Smooth muscle cell of the brain vasculature (primary cell): ENCODE measurements at places on chromosomes 7 and 10.
A peak's percentile ranks its signal among the peaks of the same experiment; 100 is the strongest.

DNA sequence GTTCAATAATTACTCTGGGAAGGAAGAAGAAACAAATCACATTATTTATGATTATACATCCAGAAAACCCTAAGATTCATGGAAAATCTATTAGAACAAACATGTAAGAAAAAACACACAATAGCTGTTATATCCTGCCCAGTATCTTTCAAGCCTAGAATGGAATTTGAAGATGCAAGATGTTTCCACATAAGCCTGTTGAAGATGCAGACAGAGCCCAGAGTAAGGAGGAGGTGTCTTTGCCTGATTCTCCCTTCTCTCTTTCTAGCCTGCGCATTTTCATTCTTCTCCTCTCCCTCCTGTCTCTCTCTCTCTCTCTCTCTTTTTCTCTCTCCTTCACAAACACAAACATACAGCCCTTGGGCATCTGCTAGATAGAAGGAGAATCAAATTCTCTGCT, 170.1 kb upstream of the INHBA start:
- DNase-seq = no peak

GRCh38 chr10:50610368-50610767, 13.4 kb downstream of the SGMS1 start:
- no peak for DNase-seq

- DNase-seq = no peak
Measured at GRCh38 chr7:50266635-50267386, 37.7 kb upstream of the IKZF1 start.

- DNase-seq = no peak
Measured at GRCh38 chr7:41197769-41198168, 505.1 kb downstream of the INHBA start.

- no peak for DNase-seq
Measured at GRCh38 chr7:127047521-127047920, 205.2 kb downstream of the GRM8 start.

GRCh38 chr7:133484086-133484485, 231.2 kb downstream of the EXOC4 start:
- no peak for DNase-seq

GRCh38 chr10:2414039-2414438, 653.3 kb upstream of the PFKP start:
- DNase-seq = no peak

- DNase-seq = no peak
Measured at GRCh38 chr7:155193716-155194115, 104.0 kb upstream of the INSIG1 start.

DNA sequence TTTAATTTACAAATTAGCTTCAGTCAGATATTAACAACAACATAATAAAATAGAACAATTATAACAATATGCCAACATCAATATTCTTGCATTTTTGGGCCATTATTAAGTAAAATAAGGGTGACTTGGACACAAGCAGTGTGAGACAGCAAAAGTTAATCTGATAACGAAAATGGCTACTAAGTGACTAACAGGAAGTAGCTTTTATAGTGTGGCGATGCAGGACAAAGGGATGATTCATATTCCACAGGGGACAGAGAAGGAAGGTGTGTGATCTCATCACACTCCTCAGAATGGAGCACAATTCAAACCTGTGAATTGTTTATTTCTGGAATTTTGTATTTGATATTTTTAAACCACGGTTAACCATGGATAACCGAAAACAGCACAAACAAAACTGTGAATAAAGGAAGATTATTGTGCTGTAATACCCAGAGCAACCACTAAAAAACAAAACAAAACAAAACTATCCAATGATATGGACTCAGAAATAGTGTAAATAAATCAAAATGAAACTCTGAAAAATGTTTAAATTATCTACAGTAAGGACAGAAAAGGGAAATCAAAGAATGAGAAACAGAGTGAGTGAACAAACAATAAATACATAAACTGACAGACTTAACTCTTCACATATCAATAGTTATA, 66.9 kb upstream of the TFEC start:
- no peak for DNase-seq

DNA sequence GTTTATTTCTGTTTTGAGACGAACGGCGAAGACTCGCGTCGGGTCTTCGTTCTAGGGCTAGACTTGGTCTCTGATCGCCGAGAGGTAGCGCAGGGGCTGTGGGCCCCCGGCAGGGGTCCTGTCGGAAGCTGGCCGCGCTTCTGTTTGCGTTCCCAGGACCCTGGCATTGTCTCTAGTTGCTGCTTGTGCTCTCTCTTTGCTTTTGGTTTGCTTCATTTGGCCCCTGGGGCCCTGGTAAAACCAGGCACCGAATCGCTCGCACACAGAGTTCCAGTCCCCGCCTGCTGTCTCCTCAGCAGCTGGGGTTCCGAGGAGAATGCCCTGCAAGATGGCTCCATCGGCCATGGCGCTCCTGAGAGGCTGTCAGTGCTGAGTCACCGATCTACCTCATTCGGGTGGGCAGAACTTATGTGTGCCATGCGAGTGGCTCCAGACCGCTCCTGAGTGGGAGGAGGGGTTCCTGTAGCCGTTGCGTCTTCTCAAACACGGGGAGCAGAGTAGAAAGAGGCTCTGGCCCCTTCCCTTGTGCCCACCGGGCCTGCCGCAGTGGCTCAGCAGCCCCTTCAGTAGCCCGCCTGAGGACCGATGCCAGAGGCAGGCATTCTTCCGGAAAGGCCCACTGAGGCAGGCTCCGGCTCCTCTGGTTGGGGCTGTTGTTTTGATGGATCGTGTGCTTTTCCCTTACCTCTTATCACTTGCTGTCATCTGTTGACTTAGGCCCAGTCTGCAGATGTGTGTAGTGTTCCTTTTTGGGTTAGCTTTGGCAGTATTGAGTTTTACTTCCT, 826 bp downstream of the CHPF2 start:
- no peak for DNase-seq

GRCh38 chr7:103996639-103997038, 7.2 kb upstream of the RELN start:
- DNase-seq = no peak

- DNase-seq = no peak
Measured at GRCh38 chr10:129094233-129094632, 372.8 kb upstream of the MGMT start.

DNA sequence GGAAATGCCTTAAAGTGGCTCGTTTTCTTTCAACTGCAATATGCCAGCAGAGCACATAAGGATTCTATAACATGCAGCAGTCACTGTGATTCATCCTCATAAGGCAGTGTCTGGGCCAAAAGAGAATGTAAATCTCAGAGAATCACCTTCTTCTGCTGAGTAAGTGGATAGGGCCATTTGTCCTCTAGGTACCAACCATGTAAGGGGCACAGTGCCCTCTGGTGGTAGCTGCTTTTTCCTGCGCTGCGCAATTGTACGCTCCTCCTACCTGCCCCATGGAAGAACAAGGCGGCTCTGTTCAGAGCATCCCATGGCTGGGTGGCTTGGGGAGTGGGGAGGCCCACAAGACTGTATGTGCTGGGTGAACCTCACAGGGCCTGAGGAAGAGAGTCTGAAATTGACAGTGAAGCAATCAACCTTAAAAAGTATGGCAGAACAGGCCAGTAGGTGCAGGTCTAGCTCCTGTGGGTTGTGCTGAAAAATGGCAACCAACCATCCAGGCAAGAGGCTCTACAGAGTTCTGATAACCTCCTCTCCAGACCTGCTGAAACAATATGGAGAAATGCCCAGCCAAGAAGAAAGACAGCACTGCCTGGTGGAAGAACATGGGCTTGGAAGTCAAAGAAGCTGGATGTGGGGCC, 78.6 kb upstream of the C10orf90 start:
- DNase-seq = peak; percentile 70

DNA sequence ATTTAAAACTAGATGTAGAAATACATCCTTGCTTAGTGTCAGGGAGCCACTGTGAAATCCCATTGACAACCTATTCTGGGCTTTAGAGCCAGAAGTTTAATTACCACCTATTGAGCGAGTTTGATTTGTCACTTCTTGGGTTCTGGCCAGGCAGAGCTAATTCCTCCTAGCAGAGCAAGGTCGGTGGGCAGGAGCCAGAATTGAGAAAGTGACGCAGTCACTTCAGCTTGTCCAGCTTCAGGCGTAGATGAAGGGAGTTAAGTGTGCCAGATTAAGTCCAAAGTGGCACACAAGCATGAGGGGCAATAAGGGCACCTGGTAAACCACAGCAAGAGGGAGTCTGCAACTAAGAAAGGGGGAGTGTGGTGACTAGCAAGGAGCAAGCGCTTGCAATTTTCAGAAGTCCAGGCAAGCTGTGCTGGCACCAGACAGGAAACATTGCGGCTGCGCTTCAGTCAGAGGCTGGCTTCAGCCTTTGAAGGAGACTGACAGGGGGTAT, 119.4 kb downstream of the ST7 start:
- peak; percentile 41 for DNase-seq

- no peak for DNase-seq
Measured at GRCh38 chr7:1924258-1924817, 254.3 kb downstream of the ELFN1 start.

GRCh38 chr10:36089790-36090440, 447.8 kb upstream of the FZD8 start:
- no peak for DNase-seq

DNA sequence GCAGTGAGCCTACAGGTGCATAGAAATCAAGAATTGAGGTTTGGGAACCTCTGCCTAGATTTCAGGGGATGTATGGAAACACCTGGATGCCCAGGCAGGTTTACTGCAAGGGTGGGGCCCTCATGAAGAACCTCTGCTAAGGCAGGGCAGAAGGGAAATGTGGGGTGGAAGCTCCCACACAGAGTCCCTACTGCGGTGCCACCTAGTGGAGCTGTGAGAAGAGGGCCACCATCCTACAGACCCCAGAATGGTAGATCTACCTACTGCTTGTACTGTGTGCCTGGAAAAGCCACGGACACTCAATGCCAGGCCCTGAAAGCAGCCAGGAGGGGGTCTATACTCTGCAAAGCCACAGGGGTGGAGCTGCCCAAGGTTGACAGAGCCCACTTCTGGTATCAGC, 533.5 kb downstream of the GPAM start:
- no peak for DNase-seq

- DNase-seq = no peak
Measured at GRCh38 chr10:80205477-80206276, at the start of gene ANXA11. ANXA11 (minus strand) TSS chr10:80205537; CDS start chr10:80172861, 32,676 bp downstream.

DNA sequence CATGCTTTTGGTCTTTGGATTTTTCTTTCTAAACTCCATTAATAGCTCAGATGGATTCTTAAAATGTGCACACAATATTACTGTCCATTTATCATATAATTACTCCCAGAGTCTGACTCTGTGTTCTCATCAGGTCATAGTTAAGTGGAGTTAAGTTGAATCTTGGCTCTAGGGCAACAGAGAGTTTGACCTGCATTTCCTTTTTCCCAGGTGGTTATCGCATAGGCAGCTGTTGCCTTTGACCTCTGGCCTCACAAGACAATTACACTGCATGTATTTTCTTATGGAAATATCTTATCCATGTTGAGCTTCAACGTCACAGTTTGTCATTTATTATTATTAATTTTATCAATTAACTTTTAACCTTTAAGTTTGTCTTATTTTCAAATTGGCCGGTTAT, 237.5 kb upstream of the HGF start:
- DNase-seq = no peak

- peak; percentile 92 for DNase-seq
Measured at GRCh38 chr10:122504610-122504950, 43.2 kb downstream of the HTRA1 start.
